T follicular helper cell (primary cell): ENCODE measurements at places on chromosomes 5 and 9.

DNA sequence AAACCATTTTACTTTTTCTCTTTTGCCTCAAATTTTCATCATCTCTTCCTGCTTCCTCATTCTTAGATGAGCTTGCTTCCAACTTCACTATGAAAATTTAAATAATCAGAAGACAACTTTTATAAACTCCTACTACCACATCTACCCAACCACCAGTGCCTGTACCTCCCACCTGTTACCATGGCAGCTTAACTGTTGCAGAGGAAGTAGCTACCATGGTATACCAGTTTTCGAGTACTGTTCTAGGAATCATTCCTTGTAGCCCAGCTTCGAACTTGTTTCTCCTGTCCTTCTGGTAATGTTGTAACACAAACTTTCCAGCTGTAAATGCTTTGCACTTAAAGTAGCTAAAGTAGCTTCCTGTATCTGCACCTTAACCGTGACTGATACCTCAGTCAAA is 266.8 kb upstream of the NREP start:
- DNase-seq, result no peak

DNA sequence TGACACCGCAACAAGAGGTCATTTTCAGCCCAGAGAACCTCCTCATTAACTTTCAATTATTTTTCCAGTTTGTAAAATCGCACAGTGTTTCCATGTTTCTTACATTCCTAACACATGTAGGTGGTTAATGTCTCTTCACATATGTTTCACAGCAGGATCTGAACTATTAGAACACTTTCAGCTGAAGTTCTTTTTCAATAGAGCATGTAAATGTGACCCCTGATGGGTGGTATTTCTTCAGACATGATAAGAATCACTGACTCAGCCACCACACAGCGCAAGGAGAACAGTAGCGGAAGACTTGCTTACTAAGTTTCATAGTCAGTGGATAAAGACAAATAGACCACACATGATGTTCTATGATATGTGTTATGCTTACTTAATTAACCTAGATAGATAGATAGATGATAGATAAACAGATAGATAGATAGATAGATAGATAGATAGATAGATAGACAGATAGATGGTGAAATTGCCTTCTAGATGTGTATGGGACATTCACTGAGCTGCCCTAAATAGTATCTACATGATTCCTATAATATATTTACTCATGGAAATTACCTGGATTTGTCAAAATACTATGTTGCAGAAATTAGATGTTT is 1992.1 kb upstream of the NUDT12 start:
- no peak for DNase-seq

- no peak for DNase-seq
Observed at GRCh38 chr9:99137225-99137624, 32.3 kb downstream of the TGFBR1 start.

DNA sequence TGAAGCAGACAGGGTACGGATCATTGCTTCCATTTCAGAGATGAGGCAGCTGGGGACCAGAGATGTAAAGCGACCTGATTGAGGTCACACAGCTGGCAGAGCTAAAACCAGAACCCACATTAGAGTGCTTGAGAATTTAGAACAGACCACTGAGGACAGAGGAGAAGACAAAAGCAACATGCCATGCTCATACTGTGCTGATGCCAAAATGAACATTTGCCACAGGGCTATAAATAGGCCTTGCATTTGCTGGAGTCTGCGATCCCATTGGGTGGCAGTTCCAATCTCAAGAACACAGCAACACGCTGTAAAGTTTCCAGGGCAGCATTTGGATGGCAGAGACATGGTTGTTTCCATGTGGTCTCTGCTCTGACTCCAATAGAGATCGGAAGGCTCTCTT is 222.4 kb upstream of the TBC1D2 start:
- no peak for DNase-seq

GRCh38 chr5:32585446-32586275 is at the start of gene SUB1:
Gene SUB1, plus strand, starts transcription at chr5:32585557. Its CDS starts 2,956 bp downstream, at chr5:32588513.
- DNase-seq, result peak; percentile 92

- DNase-seq, result no peak
Observed at GRCh38 chr5:180645274-180646204, 3.9 kb downstream of the FLT4 start.

- DNase-seq, result no peak
Observed at GRCh38 chr5:81021951-81022687, 62.0 kb downstream of the RASGRF2 start.

- DNase-seq, result no peak
Observed at GRCh38 chr5:132788990-132789886, 12.2 kb upstream of the SEPTIN8 start.

DNA sequence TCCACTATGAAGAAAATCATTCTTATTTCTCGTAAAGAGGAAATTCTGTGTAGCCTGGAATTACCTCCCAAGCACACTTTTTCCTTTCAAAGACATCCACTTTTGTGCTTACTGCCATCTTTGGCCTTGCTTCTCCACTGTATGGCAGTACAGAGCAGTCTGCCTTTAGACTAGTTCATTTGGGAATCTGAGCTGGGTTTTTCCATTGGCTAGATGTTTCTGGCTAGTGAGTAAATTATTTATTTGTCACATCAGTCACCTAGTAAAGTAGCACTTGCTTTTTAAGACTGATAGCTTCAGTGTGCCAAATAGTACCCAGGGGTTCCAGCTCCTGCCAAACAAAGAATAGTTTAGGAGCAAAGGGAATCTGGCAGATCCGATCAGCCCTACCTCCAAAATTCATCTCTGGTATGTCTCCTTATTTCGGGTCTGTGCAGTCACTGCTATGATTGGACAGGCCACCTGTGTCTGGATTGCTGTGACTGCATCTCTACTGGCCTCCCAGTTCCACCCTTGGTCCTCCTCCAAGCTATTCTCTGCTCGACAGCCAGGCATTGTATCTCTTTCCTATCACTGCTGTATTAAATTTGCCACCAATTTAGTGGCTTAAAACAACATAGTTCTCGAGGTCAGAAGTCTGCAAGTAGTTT is 97.6 kb downstream of the NUDT12 start:
- DNase-seq, result no peak

DNA sequence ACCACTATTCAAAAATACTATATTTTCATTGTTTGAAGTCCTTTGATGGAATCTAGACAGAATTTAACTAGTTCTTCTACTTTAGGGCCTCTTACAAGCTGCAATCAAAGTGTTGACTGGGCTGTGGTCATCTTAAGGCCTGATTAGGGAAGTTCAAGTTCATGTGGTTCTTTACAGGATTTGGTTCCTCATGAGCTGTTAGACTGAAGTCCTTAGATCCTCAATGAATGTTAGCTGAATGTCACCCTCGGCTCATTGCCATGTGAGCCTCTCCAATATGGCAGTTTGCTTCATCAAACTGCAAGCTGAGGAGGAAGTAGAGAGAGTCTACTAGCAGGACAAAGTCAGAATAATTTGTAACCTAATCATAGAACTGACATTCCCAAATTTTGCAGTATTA is 135.1 kb downstream of the CSNK1G3 start:
- no peak for DNase-seq

DNA sequence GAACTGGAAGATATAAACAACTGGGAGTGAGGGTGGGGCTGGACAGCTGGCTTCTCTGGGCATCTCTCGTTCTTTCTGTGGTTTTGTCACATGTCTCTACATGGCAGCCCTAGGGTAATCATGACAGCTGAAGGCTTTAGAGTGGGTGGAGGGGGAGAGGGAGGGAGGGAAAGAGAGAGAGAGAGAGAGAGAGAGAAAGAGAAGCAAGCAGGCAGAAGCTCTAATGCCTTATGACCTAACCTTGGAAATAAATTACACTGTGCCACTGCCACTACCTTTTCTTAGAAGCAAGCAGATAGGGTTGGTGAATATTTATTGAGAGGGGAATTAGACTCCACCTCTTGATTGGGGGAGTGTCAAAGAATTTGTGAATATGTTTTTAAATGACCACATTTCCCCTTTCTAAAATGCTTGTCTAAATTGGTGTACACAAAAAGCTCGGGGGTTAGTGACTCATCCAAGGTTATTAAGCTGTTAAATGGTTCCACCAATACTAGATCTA is 2.6 kb upstream of the DAPK1 start:
- no peak for DNase-seq

- no peak for DNase-seq
Observed at GRCh38 chr9:124559871-124560270, 52.7 kb upstream of the NR5A1 start.

GRCh38 chr9:21381448-21382339 is 3.5 kb downstream of the IFNA2 start:
- no peak for DNase-seq

DNA sequence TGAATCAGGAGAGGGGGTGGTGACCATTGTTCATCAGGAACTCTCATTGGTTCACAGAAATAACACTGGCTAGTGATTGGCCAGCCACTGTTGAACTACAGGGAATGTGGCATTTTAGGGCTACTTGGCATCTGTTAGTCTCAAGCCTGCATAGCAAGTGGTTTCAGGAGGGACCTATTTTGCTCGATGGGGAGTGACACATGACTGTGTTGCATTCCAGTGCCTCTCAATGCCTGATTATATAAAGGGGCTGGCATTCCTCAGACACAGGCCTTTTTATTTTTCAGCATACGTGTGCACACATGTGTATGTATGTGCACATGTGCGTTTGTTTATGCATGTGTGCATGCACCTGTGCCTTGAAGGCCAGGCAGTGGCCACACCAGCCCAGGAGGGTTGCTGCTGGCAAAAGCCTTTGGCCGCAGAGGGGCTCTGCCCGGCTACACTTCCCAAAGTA is 23.2 kb downstream of the FGD3 start:
- DNase-seq, result no peak

DNA sequence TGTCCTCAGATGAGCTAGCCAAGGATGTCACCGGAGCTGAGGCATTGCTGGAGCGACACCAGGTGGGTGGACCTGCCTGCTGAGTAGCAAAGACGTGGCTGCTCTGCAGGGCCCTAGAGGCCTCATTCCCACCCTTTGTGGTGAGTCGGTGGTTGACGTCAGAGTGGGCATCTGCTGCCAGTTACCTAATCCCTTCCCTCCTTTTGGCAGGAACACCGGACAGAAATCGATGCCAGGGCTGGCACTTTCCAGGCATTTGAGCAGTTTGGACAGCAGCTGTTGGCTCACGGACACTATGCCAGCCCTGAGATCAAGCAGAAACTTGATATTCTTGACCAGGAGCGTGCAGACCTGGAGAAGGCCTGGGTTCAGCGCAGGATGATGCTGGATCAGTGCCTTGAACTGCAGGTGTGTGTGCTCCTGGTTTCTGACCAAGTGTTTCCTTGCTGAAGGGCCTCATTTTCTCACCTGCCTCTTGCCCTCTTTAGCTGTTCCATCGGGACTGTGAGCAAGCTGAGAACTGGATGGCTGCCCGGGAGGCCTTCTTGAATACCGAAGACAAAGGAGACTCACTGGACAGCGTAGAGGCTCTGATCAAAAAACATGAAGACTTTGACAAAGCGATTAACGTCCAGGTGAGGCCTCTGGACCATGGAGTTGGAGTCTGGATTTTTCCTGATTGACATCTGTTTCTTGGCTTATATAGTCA is 48.9 kb downstream of the DYNC2I2 start:
- DNase-seq, result no peak

DNA sequence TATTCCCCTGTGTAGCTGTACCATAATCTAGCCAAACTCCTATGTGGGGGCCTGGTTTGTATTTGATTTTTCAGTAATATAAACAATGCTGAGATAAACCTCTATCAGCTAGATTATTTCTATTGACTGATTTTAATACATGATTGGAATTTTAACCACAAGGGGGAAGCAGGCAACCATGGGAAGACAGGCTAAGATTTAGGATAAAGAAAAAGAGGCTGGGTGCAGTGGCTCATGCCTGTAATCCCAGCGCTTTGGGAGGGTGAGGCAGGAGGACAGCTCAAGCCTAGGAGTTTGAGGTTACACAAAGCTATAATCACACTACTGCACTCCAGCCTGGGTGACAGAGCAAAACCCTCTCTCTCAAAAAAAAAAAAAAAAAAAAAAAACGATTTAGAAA is 18.1 kb upstream of the GPX3 start:
- DNase-seq, result no peak

DNA sequence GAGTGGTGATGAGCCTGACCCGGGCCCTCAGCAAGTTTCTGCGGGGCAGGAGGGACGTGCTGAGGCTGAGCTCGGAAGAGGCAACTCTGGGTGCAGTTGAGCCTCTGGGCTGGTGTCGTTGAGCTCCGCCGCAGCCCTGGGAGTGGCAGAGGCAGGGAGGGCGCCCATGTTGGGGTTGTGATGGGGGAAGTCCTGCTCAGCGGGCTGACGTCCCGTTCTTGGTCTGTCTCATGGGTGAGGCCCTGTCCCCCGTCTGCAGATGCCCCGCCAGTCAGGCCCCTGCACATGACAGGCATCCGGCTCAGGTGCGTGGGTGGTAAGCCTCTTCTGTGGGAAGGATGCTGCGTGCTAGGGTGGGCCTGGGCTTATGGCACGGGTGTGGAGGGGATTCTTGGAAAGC is 64.3 kb downstream of the RXRA start:
- DNase-seq, result peak; percentile 48

DNA sequence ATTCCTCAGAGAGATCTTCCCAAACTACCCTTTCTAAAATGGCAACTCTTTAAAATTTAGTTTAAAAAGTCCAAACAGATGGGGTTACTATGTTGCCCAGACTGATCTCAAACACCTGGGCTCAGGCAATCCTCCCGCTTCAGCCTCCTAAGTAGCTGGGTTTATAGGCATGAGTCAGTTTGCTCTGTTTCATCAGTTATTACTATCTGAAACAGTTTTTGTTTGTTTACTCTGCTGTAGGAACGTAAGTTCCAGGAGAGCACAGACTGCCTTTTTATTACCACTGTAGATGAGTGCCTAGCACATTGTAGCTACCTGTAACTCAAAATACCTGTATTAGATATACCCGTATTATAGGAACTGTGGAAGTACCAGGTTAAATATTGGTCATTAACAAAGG is 89.4 kb downstream of the UHRF2 start:
- DNase-seq, result no peak

GRCh38 chr5:81408496-81408895 is 14.6 kb upstream of the ACOT12 start:
- DNase-seq, result no peak

DNA sequence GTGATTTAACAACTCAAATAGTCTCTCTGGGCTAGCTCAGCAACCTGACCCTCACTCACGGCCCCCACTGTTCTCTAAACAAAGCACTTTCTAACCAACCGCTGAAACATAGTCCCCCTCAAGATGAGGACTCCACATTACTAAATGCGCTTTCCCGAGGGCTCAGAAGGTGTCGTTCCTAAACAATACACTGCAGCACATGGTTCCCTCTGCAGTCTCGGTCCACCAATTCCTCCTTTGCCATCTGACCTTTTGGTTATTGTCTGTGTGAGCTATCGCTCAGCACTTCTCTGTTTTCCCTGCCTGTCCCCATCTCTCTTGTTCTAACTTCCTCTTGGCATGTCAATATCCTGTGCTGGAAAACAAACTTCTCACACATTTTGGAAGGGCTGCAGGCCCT is 7.2 kb downstream of the EPB41L4A start:
- DNase-seq, result no peak

GRCh38 chr9:19156026-19156474 is 28.8 kb upstream of the PLIN2 start:
- DNase-seq, result no peak

DNA sequence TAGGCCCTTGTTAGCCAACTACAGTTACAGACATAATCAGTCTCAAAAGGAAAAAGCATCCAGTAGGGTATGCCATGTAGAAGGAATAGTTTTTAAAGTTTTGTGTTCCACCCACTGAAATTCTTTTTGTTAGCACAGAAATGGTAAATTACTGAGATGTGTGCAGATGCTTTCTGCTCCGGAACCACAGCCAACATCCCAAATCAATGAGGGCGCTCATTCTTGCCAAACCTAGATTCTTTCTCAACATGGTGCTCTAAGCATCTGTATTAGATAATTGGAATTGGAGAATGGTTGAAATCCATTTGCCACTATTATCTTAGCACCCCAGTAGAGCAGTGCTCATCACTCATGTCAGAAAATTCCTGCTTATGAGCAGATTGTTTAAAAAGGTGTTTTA is 127.8 kb downstream of the SEC61B start:
- DNase-seq, result no peak
